Central memory CD4-positive, alpha-beta T cell (primary cell): ENCODE measurements at places on chromosomes 4 and X.

DNA sequence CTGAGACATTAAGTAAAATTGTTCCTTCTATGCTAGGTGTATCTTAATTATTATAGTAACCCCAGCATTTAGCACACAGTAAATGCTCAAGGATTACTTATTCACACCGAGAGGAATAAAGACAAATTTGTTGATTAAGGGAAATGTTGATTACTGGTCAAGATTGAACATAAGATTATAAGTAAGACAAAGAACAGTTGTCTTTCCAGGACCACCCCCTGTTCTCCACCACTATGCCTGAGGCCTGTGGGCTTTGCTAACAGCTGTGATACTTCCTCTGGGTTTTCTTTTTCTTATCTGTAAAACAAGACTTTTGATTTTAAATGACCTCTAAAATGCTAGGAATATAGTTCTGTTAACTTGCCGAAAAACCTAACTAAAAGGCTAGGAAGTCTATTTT is 128.0 kb downstream of the DCLK2 start:
- no peak for DNase-seq

GRCh38 chr4:114807759-114808404 is 209.3 kb downstream of the UGT8 start:
- peak; percentile 21 for DNase-seq

GRCh38 chrX:86021652-86022289 is 25.6 kb downstream of the CHM start:
- no peak for DNase-seq

DNA sequence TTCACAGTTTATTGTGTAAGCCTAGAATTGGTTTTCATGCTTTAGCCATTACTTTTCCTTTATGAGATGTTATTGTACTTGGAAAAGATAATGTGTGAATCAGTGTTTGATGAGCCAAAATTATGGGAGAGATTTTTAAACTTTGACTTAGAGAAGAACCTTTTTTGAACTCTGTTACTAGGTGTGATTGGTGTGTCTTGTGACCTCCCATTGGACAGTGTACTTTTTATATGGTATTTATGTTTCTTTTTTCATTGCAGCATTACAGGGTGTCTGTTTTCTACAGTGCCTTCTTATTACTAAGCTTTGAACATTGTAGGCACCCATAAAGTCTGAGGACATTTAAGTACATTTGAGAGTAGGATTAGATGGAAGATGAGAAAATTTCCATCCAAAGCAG is 91.1 kb downstream of the SLC4A4 start:
- no peak for DNase-seq

- DNase-seq: no peak
Measured at GRCh38 chrX:14697451-14697850, 168.1 kb downstream of the GLRA2 start.

- no peak for DNase-seq
Measured at GRCh38 chr4:142404191-142404611, 441.9 kb downstream of the INPP4B start.

DNA sequence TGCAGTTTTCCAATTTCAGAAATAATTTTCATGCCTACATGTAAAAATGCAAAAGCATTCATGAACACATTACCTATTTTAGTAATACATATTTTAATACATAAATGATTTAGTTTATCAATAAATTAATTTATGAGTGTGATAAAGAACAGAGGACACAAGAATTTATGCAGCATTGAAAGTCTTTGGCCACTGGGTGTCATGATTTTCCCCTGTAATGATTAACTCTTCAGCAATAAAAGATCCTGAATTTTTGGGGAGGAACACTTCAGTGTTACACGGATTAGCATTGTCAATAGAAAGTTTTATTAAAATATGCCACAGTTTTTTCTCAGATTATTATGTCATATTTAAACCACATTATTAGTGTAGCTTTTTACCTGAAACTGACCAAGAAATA is 8.6 kb upstream of the VCX2 start:
- DNase-seq: no peak

GRCh38 chr4:26993967-26994366 is 133.3 kb downstream of the STIM2 start:
- no peak for DNase-seq

DNA sequence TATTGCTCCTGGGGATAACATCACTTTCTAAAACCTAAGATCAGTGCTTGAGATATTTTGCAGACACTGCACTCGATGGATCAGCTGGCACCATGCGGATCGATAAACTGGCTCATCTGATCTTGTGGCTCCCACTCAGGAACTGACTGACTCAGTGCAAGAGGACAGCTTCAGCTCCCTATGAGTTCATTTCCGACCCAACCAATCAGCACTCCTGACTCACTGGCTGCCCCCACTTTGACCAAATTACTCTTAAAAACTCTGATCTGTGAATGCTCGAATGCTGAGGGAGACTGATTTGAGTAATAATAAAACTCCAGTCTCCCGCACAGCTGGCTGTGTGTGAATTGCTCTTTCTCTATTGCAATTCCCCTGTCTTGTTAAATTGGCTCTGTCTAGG is 110.1 kb downstream of the ANAPC4 start:
- no peak for DNase-seq

- no peak for DNase-seq
Measured at GRCh38 chrX:44915361-44915868, 42.4 kb downstream of the KDM6A start.

- DNase-seq: no peak
Measured at GRCh38 chr4:118348886-118349285, 3.9 kb downstream of the PRSS12 start.
